ENCODE measurements at places on chromosomes 7 and 10.

DNA sequence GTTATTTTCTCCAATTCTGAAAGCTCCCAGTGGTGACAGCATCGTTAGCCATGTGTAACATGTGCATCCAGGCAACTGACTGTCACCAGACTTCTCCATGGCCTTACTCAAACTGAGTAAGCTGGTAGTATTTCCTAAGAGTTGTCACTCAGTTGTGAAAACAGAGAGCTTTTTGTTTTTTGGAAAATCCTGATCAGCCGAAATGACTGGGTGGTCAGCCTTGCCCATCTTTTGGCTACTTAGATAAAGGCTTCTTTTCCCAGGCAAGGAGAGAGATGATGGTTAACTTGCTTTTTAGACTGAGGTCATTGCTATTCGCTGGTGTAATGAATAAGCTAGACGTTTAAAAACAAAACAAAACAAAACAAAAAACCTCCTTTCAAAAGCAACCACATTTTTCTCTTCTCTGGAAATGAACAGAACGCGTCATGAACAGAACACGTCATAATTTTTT lies 159.5 kb upstream of the KLF14 start:
- no peak for DNase-seq

GRCh38 chr7:24029068-24029467 lies 254.9 kb upstream of the NPY start:
- no peak for DNase-seq

DNA sequence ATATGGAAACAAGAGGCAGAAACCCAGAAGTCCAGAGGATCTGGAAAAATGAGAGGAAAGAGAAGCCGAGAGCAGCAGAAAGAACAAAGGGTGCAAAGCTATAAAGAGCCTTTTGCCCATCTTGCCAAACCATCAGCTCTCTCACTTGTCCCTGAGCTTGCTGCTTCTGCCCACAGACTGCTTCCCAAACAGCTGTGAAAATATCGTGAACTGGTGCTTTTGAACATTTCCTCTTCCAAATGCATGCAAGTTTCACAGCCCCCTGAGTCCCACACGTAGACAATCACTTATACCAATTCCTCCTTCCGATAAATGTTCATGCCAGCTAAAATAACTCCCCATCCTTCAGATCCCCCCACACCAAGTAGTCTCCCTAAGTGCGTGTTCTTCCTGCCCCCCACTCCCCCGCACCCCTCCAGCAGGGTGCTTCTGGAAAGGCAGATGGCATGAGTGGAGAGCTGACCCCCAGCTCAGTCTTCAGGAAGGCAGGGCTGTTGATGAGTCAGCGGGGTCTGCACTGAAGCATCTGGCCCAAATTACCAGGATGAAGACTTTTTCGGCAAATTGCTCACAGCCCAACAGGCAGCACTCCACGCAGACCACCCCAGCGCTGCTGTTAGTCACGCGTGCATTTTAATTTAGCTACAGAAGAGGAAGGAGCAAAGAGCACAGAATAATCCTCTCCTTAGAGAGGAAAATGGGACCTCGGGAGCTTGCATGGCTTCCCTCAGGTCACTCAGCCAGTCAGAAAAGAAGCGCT lies 76.1 kb upstream of the KCNMA1 start:
- no peak for DNase-seq

DNA sequence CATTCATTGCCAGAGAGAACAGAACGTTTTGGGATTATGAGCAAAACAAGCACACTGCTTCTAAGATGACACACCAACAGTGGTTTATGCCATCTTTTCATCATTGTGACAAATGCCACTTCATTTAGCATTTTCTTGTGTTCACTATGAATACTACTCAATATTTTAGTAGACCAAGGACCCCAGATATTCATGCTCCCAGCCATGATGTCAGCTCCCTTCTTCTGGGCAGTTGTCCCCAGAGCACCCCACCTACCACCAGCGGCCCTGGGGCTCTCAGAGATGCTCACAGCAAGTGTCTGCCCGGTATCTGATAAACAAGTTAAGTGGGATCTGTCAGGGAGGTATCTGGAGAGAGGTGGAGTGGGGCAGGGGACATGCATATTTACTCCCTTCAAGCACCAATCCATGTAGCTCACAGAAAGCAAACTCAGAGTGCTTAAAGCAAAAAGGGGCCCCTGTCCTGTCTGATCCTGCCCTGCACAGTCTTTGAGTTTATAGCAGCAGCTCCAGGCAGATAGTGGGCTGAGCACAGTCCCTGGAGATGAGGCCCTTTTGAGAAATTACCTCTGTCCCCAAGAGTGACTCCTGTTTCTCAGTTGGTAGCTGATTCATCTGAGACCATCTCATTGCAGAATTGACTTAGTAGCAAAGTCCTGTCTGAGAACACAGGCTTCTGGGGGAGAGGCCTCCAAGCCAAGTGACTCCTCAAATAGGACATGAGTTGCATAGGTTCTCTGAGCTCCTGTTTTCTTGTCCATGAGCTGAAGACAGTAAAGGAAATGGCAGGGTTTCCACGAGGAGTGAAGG lies 281.8 kb upstream of the KLF6 start:
- no peak for DNase-seq

DNA sequence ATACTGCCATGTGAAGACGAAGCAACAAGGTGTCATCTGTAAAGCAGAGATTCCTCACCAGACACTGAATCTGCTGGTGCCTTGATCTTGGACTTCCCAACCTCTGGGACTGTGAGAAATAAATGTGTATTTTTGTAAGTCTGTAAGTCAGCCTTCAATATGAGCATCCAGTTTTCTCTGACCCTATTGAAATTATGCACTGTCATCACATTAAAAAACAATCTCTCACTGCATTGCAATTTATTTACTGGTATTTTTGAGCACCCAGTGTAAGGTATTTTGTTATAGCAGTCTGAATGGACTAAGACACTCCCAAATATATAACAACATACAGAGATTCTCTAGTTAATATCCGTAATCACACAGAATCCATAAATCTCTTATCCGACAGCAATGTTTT lies 77.5 kb upstream of the CDK6 start:
- no peak for DNase-seq

- no peak for DNase-seq
Measured at GRCh38 chr7:155343661-155344121, 46.0 kb downstream of the INSIG1 start.

DNA sequence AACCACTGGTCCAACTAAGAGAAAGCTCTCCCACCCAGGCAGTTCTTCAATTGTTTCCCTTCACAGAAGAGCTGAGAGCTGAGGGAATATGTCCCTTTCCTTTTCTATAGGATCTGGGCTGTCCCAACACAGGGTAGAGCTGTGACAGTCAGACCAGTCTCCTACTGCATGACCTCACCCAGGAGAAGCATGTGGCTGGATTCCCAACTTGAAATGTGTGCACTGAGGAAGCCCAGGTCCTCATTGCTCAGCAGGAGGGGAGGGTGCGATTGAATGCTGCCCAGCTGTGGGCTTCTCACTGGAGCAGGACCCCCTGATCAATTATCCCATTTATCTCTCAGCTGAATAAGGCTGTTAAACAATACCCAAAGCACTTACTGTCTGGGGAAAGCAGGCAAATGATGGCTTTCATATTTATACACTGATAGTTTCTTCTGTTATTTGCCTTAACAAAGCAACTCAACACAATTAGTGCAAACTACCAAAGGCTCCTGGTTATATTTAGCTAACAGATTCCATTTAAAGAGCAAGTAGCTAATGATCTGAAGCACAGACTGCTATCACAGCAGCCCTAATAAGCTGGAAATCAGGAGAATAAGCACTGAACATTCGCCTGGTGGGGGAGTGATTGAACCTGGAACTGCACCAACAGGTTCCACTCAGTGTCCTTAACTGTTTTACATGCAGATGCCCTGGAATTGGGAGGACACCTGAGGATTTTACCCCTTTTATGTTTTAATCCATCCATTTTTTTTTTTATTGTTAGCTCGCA lies 508.8 kb downstream of the CCSER2 start:
- no peak for DNase-seq

DNA sequence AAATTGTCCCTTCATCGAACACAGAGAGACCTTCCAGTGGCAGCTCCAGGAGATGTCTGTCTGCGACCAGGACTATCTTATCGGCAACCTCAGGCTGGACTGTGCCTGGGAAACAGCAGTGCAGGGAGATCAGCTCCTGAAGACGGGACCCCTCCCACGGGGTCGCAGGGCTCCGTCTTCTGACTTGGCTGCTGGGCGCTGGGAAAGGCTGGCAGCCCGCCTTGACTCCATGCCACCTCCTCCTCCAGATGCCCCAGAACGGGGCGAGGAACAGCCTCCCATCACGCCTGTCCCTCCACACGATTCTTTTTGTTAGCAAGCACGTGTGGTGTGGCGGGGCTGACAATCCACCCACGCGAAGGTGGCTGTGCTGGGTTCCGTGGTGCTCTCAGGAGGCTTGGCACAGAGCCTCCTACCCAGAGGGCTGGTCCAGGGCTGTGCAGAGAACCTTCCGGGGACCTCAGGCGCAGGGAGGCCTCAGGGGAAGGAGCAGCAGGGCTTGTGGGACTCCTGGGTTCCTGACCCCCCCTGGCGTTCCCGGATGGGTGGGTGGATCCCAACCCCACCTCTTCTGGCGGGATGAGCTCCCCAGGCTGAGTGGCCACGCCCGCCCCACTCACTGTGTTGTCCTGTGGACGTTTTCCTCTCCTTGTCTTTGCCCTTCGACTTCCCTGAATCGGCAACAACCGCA lies 47.6 kb upstream of the NKX6-2 start:
- no peak for DNase-seq

- no peak for DNase-seq
Measured at GRCh38 chr7:114784177-114784576, 137.7 kb upstream of the MDFIC start.

- no peak for DNase-seq
Measured at GRCh38 chr7:87512906-87513305, 37.4 kb upstream of the ABCB4 start.

DNA sequence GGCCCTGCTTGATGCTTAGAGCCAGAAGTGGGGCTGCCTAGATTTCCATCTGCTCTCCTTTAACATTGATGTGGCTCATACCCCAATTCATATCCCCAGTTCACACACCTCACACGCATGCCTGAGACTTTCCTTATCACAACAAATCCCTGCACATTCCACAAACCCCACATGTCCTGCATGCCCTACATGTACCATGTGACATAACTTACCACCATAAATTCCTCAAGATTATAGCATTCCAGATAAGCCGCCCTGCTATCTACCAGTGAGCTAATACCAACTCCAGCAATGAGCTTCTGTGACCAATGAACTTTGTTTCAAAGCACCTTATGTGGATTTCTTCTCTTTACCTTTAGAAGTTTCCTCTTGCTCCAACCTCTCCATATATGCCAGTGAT lies 104.7 kb upstream of the RAB11FIP2 start:
- no peak for DNase-seq

GRCh38 chr10:132714096-132714985 lies 71.6 kb downstream of the NKX6-2 start:
- DNase-seq: no peak

DNA sequence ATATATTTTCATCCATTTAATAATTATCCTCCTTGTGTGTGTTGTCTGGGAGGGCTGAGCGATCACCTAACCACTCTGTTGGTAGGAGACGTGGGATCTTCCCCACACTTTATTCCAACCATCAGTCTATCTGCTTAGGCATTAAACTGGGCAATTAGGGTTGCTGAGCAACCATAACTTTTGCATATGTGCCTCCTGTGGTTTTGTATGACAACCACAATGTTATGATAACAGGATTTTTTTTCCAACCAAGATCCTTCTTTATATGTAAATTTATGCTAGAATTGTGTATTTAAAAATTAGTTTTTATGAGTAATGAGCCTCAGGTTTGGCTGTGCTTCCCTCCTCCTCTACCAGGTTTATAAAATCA lies 495.0 kb upstream of the MGMT start:
- no peak for DNase-seq

- no peak for DNase-seq
Measured at GRCh38 chr7:41244246-41244645, 458.6 kb downstream of the INHBA start.

DNA sequence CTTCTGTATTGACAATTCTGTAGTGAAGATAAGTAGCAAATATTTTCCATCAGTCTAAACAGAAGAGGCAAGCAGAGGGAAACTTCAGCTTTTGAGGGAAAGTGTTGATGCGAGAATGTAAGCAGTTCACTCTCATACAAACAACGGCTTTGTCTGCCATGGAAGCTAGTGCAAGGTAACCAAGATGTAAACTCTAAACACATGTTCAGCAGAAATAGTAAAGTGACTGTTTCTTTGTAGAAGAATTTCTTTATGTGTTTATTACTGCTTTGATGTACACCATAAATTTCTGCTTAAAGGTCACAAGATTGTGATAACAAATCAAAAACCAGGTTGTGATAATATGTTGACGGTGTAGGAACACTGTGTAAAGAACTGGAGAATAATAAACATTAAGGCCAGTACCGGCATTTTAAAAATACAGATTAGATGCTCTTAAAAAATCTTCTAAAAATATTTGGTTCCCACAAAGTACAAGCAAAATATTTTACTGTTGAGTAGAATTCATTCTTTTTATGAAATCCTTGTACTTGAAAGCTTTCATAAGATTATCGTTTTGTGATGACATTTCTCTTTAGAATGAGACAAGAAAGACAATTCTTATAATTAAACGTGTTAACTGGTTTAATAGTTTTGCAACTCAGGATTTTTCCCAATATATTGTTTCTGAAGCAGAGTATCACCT lies 34.2 kb downstream of the SEMA3C start:
- DNase-seq: no peak

GRCh38 chr7:112505495-112505894 lies 24.7 kb downstream of the LSMEM1 start:
- no peak for DNase-seq

DNA sequence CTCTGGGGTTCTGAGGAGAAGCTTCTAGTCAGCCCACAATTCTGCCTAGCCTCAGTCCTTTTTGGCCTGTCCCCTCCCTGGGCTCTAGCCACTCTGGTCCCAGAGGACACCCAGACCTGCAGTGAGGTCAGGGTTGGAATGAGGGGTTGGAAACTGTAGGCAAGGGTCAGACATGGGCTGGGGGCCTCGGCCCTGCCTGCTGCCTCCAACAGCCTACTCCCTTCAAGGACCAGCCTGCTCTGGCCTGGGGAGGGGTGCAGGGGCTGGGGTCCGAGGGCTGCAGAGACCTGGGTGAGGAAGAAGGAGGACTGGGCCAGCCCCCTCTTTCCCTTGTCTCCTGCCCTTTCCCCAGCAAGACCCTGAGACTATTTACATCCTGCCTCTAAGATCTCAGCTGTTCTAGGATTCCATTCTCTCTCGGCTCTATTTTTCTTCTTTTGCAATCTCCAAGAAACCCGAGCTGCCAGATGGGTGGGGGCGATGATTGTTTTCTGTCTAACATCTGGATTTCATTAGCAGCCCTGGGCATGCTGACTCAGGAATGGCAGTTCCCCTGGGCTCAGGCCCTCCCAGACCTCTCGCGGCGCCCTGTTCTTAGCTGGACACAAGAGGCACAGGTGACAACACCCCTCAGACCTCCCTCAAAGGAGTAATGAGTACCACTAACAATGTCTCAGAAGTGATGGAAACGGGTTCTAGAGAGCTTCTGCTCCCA lies 23.1 kb downstream of the ZCCHC24 start:
- no peak for DNase-seq

GRCh38 chr10:101033276-101033675 lies 2.2 kb downstream of the SFXN3 start:
- no peak for DNase-seq

DNA sequence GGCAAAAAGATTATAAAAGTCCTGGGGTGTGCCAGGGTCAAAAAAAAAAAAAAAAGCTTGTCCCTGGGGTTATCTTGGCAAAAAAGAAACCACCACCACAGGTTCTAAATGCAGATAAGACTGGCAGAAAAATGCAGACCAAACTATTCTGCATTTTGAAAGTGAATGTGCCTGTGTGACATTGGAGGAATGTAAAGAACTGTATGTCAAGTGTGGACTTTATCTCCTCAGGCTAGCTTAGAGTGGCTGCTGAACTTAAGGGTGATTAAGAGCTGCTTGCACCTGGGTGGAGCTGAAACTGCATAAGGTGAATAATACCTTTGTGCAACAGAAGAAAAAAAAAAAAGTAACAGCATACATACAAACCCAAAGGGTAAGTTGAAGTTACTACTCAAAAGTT lies 1.3 kb upstream of the NAPEPLD start:
- peak; percentile 81 for DNase-seq
